ENCODE measurements at places on chromosomes 1 and 21.
A peak's percentile ranks its signal among the peaks of the same experiment; 100 is the strongest.

DNA sequence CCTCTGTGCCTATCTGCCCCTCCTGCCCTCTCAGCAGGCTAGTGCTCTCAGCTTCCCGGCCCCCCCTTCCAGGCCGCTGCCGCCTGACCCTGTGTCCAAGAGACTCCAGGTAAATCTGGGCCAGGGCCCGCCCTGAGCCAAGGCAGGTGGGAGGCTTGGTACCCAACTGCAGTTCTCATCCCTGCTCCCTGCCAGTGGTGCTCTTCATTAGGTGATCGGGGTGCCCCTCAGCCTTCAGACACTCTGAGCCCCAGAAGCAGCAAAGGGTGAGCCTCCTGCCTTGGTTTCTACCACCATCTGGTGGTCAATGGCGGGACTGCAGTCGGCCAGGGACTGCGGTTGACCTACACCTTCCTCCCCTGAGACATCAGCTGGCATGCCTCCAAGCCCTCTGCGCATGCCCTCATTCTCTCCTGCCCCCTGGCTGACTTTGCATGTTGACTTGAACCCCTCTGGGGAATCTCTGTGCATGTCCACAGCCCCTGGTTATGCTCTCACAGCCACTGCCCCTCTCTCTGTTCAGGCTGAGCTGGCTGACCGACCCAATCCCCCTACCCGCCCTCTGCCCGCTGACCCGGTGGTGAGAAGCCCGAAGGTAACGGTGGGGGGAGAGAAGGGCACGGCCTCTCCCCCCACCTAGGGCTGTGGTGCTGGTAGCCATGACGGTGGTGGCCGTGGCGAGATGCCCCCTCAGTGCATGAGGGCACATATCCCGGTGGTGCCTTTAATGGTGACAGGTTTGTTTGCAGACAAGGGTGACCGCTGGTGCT lies 2.0 kb upstream of the EFNA4 start:
- peak; percentile 96 for DNase-seq

DNA sequence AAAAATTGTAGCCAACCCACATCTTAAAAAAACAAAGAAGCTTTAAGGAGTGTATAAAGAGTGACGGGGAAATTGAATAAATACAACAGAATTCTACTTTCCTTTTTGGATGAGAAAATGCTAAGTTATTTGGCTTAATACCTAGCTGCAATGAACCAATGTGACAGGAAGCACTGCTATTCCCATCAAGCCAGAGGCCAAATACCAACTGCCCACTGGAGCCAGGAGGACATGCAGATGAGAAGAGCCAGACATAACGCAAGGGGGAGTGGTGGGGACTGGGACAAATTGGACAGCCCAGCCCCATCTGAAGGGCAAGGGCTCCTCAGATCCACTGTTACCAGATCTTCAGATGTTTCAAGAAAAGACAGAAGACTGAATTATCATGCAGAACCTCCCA lies 25.7 kb downstream of the DNAJC11 start:
- no peak for DNase-seq

DNA sequence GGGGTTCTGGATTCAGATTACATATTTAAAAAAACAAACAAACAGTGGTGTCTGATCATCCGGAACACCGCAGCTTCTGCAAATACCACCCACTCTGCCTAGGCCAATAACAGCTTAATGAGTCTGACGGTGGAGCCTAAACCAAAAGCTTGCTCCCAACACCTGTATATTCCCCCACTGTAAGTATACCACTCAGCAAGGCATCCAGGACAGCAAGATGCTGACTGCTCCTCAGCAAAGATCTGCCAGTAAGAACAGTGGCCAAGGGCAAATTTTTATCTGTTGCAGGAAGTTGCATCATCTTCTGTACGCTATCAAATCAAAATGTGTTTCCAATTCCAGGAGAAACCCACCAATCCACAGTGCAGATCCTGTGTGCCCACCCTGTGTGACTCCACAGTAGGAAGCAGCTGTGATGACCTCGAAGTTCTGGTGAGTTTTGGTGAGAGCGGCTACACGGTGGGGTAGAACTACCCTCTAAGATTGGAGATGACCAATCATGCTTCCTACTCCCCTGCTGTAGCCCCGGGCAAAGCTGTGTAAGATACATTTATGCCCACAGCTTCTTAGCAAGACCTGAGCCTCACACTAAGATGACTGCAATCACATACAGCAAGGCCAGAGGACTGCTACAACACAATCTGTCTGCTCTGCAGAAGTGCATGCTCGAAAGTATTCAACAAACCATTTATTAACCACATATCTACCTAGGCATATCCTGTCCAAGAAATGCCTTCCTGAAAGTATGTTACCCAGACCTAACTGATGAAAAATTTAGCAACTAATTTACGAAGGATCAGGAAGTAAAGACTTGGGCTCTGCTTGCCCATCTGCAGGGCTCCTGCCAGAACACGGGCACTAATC lies 30.5 kb downstream of the SIPA1L2 start:
- no peak for DNase-seq

DNA sequence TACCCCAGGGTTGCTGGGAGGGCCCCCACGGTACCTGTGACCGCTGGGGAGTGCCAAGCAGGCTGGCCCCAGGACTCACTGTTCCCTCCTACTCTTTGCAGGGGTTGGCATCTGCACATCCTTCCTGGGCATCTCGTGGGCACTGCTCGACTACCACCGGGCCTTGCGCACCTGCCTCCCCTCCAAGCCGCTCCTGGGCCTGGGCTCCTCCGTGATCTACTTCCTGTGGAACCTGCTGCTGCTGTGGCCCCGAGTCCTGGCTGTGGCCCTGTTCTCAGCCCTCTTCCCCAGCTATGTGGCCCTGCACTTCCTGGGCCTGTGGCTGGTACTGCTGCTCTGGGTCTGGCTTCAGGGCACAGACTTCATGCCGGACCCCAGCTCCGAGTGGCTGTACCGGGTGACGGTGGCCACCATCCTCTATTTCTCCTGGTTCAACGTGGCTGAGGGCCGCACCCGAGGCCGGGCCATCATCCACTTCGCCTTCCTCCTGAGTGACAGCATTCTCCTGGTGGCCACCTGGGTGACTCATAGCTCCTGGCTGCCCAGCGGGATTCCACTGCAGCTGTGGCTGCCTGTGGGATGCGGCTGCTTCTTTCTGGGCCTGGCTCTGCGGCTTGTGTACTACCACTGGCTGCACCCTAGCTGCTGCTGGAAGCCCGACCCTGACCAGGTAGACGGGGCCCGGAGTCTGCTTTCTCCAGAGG lies 6.8 kb downstream of the XKR8 start:
- no peak for DNase-seq

DNA sequence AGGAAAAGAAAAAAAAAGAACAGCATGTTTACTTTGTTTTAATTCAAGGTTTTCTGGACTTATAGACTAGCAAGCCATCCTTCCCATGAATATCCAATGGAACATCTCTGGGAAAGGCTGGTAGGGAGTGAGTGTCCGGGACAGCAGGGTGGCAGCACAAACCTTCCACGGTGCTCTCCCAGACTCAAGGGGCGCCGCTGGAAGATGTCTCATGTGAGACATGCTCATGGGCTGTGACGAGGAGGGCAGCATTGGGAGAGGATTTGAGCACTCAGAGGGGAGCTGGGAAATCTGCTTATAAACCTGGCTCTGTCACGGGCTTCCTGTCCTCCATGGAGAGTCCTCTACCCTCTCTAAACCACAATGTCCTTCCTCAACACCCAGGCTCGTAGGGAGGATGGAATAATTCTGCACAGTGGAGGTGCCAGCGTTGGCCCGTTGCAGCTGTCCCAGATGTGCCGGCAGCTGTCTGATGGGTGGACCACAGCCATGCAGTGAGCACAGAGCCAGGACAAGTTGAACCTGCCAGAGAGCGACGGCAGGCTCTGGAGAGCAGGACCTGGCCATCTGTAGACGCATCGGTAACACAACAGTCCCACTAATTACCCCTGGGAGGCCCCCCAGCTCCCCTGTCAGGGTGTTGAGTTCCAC lies 100.1 kb upstream of the IGSF21 start:
- DNase-seq = no peak

- no peak for DNase-seq
These were observed 265.2 kb downstream of the ADGRL2 start for GRCh38 chr1:82065916-82066315.

DNA sequence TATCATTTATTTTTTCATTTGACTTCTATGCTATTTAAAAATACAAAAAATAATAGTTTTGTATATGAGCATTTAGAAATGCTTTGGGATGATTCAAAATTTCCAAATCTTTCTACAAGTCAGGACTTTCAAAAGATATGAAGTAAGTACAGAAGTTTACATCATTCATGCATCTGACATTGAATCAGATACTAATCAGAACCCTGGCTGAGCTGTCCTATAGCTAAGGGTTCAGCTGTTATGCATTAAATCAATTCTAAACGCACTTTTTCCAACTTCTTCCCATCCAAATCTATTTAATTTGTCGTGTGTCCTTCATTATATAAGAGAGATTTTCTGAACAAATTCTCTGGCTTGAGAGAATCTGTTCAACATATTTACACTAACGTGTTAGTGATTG lies 779.4 kb downstream of the LTN1 start:
- DNase-seq = no peak

GRCh38 chr1:185044387-185044786 lies 971 bp upstream of the RNF2 start:
- no peak for DNase-seq

- no peak for DNase-seq
These were observed 46.8 kb downstream of the MACO1 start for GRCh38 chr1:25477448-25478034.

DNA sequence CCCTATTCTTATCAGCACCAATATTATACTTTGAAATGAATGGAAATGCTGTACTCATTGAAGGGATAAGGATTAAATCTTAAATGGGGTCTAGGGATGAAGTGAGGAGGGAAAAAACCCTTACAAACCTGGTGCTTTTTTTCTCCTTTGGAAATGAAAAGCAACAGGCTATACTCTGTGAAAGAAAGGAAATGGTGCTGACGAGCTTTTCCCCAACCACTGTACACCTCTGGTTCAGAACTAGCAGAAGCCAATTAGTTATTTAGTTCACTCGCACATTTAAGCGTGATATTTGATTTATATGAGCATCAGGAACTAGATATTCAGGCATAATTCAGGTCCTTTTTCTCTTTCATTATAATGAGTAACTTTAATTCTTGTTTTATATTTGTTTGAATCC lies 74.5 kb upstream of the S1PR1 start:
- DNase-seq = no peak

DNA sequence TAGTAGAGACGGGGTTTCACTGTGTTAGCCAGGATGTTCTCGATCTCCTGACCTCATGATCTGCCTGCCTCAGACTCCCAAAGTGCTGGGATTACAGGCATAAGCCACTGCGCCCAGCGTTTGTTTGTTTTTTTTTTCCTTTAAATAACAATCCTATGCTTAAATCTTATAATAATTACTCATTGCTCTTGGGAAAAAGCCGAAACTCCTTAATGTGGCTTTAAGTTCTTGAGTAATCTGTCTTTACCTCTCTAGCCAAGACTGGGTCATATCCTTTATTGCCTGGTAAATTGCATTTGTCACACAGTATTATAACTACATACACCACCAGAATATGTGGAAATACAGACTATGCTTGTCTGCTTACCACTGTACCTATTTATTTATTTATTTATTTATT lies 97.1 kb downstream of the MACF1 start:
- no peak for DNase-seq

- no peak for DNase-seq
These were observed 1.4 kb downstream of the ADORA1 start for GRCh38 chr1:203128716-203129500.

DNA sequence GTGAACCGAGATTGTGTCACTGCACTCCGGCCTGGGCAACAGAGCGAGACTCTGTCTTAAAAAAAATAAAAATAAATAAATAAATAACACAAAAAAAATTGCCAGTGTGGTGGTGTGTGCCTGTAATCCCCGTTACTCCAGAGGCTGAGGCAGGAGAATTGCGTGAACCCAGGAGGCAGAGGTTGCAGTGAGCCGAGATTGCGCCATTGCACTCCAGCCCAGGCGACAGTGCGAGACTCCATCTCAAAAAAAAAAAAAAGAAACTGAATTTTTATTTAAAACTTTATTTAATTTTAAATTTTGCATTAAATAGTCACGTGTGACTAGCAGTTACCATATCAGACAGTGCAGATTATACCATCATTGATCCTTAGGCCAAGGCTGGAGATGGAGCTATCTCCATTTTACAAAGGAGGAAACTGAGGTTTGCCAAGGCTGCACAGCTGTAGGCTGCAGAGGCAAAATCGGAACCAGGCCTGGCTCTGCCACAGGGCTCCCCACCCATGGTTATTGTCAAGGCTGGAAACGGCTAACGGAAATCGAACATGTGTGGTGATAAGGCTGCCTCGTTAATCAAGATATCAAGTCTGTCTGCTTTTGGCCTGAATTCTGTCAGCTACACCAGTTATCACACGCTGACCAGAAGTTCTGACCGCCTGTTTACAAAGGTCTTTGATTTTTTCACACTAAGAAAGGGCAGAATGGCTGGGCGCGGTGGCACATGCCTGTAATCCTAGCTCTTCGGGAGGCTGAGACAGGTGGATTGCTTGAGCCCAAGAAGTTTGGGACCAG lies 20.5 kb downstream of the HSPG2 start:
- DNase-seq = no peak

DNA sequence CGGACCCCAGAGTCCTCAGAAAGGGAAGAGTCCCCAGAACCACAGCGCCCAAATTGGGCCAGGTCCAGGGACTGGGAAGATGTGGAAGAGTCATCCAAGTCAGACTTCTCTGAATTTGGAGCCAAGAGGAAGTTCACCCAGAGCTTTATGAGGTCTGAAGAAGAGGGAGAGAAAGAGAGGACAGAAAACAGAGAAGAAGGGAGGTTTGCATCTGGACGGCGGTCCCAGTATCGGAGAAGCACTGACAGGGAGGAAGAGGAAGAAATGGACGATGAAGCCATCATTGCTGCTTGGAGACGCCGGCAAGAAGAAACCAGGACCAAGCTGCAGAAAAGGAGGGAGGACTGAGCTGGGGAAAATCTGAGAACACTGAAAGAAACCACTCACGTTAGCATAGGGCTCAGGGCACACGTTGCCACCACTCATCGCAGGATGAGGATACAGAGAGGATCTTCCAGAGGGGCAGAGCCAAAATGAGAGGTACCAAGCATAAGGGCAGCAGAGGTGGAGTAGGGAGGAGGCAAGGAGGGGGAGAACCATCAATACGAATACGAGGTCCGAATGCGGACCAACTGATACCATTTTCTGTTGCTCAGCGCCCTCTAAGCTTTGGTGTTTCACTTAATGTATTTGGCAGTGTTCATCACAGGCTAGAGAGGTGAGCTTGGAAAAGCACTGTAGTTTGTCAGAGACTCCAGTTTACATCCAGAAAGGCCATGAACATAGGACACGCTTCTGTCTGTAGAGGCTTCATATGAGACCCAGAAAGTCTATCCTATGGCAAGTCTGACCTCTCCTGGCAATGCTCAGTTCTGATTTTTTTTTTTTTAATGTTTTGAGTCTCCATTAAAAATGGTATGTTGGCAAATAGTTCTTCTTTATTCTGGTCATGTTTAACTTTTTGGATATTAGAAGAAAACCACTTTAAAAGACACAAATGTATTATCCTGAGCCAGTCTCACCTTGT lies 34.7 kb downstream of the STYXL2 start:
- DNase-seq = no peak

GRCh38 chr1:154911691-154912550 lies 24.6 kb downstream of the PMVK start:
- DNase-seq = no peak

All from activated naive CD4-positive, alpha-beta T cell (primary cell).